ENCODE measurements at places on chromosomes 2 and 18.

GRCh38 chr2:74031959-74032287 lies 47.2 kb downstream of the TET3 start:
- no peak for DNase-seq

GRCh38 chr2:46184794-46185583 lies 112.2 kb upstream of the EPAS1 start:
- no peak for DNase-seq

DNA sequence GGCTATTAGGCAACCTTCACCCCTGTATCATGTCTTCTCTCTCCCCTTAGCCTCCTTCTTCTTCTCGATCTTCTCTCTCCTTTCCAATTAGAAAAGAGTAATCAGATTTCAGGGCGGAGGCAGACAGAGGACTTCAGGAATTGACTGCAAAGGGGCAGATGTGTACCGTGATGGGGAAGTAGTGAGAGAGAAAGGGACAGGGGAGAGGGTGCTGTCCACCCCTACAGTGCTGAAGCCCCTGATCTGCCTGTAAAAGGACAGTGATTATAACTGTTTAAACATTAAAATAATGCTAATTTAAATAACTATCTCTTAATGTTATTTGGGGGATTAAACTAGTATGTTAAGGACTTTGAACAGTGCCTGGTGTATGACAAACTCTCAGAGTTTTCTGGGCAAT lies 178.5 kb downstream of the ACTR3 start:
- peak; percentile 39 for DNase-seq

DNA sequence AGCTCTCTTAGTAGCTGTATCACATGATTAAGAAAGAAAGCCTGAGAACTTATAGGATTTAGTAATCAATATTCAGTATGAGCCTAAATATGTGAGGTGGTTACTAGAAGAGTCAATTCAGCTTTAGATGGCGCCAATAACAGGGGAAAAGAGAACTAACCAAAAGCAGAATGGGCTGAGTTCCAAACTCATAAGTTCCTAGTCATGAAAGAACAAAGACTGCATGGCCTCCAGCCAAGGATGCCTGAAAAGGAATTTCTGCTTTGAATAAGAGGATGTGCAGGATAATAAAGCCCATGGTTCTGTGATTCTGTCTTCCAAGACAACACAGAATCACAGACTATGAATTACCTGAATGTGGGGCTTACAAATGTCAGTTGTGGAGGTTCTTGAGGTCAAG lies 196.5 kb downstream of the SATB2 start:
- DNase-seq = no peak

DNA sequence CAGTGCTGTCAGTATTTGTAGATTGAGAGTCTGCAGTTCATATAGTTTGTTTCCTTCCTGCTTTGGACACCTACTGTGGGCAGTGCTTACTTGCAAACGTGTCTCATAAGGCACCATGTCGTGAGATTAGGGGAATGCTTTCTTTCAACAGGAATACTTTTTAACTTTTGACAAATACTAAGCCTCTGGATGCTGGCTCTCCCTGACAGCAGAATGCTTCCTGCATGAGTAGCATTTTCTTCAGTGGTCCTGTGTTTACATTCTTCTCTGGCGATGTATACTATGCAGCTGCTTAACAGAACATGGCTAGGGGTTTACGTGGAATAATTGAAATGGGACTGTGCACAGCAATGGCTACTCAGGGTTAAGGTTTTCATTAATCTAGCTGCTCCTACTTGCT lies 807.5 kb downstream of the MBD2 start:
- peak; percentile 11 for DNase-seq

GRCh38 chr18:47457614-47458013 lies 206.2 kb upstream of the SKOR2 start:
- DNase-seq = no peak

DNA sequence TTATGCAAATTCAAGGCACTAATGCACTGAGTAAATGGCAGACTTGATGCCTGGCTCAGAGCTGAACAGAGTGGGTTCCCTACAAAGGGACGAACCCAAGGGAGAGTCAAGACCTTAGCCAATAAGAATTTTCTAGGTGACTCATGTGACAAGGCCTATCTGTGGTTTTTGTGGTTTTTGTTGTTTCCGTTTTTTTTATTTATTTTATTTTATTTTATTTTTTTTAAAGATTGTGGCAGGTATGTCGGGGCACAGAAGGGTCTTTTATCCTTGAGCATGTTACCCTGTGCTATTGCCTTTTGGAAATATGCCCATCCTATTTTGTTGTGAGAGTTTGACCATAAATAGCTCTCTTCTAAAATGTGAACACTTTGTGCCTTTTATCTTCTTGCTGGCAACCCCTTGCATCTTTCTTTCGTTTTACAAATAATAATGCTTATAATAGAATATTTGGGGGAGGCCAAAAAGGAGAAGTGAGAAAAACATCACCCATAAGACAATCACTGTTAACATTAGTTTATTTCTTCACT lies 113.4 kb upstream of the AQP4 start:
- no peak for DNase-seq

- no peak for DNase-seq
Measured at GRCh38 chr2:211854832-211855231, 683.8 kb downstream of the ERBB4 start.
